ENCODE measurements at places on chromosomes 13 and 19.
A peak's percentile ranks its signal among the peaks of the same experiment; 100 is the strongest.

DNA sequence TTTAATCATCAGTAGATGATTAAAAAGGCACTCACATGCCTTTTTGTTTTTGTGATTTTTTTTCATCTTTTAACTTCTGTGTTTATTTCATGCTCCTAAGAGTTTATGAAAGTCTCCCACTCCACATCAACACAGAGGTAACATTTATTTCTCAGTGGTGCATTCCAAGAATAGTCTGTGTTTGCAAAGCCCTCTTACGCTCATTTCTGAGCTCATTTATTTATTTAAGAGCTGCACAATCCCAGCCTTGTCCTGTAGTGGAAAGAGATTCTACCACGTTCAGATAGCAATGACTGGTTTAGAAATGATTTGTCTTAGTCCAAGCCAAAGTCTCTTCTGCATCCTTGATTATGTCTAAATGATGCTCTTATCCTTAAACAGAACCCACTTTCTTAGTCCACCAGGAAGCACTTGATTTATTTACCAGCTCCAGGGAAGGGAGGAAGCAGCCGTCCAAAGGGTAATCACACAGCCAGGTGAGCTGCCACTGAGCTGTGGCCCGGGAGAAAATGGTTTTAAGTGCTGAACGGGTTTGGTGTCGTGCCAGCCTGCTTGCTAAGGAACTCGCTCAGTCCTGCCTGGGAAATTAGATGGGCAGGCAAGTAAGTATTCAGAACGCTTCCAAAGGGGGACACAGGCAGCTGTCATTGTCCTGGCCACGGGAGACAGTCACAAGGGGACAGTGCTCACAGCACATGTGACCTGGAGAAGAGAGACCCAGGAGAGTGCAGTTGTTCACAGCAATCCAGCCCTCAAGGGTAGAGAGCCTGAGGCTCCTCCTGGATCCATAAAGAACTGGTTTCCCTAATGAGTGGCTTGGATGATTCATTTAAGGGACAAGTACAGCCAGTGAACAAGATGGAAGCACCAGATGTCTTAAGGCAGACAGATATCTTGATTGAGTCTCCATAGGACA is 131.8 kb upstream of the WASF3 start:
- DNase-seq = no peak

- DNase-seq = peak; percentile 44
Measured at GRCh38 chr19:958967-959855, 24.9 kb upstream of the WDR18 start.

DNA sequence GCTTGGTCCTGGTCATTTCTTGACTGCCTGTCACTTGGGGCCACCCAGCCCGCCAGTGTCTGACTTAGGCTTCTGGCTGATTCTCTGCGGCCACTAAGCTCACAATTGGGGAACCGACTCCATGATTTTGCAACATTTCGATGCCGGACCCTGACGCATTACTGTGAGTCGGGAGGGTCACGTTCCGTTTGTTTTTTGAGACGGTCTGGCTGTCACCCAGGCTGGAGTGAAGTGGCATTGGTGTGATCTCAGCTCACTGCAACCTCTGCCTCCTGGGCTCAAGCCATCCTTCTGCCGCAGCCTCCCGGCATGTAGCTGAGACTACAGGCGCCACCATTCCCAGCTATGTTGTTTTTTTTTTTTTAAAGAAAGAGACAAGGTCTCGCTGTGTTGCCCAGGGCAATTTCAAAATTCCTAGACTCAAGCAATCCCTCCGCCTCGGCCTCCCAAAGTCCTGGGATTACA is 3.2 kb upstream of the ADAT3 start:
- DNase-seq = no peak

DNA sequence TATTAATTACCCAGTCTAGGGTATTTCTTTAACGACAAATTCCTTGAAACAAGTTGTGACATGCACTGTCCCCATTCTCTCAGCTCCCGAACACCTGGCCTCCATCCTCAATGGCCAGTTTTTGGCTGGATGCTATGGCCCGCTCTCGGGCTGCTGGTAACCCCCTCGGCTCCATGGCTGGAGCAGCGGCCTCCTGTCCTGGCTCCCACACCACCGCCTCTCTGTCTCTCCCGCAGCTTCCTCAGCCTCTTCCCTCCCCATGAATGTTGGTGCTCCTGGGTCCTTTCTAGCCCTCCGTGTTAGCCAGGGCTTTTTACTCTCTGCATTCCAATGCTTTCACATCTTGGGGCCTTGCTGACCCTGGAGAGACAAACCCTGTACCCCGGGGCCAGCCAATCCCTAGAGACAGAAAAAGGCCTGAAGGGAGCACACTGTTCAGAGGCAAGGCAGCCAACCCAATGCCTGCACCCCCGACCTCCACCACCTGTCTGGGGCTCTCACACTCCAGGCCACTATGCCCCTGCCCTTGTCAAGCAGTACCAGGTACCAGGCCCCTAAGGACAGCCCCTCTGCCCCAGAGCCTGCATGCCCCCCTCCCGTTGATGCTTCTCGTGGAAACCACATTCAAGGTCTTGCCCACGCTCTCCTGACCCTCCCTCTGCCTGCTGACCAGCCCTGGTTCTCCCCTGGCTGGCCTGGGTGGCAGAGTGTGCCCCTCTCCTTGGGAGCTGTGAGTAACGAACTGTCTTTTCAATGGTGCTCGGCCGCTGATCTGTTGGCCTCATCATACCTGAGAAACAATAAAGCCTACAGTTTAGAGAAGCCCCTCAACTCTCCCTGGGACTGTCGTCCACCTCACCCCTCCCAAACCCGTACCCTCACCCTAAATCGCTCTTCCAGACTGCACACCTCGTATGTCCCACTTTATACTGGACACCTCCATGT is 86.9 kb upstream of the GPR183 start:
- no peak for DNase-seq

GRCh38 chr13:29456419-29456818 is 139.1 kb downstream of the SLC7A1 start:
- no peak for DNase-seq

- no peak for DNase-seq
Measured at GRCh38 chr19:22620401-22620800, 13.7 kb upstream of the ZNF492 start.

- DNase-seq = peak; percentile 79
Measured at GRCh38 chr19:6048793-6049405, 61.4 kb downstream of the RFX2 start.

- no peak for DNase-seq
Measured at GRCh38 chr13:48615049-48615448, 38.7 kb upstream of the CYSLTR2 start.

DNA sequence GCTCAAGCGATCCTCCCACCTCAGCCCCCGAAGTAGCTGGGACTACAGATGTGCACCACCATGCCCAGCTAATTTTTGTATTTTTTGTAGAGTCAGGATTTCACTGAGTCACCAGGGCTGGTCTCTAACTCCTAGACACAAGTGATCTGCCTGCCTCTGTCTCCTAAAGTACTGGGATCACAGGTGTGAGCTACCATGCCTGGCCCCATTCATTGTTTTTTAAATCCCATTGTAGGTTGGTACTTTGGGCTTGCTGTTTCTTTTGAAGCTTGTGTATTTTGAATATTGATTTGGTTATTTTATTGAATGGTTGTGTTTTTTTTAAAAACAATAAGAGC is 26.7 kb downstream of the ZMYM2 start:
- no peak for DNase-seq

DNA sequence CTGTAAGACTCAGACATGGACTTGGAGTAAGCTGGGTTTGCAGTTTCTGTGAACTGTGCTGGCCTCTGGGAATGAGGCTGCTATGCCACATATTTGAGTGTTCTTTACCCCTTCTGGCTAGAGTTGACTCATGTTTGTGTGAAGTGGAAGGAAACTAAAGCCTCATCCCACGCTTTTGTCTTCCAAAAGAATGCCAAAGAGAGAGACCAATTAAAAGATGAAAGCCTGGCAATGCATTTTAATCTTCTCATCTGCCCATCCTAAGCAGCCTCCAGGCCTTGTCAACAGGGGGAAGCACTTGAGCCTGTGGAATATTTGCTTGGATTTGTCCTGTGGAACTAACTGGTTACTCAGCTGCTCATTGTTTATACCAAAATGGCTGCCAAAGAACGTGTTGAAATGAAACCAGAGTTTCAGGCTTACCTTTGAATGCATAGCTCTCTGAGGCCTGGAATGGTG is 49.1 kb downstream of the LMO7 start:
- peak; percentile 76 for DNase-seq

- DNase-seq = no peak
Measured at GRCh38 chr13:114069376-114070097, 62.9 kb downstream of the RASA3 start.

Data from cardiac fibroblast (primary cell).